ENCODE measurements at places on chromosomes 2 and 18.
A peak's percentile ranks its signal among the peaks of the same experiment; 100 is the strongest.

- DNase-seq: no peak
Observed at GRCh38 chr2:214747992-214748391, 61.5 kb downstream of the BARD1 start.

GRCh38 chr2:11371092-11371937, 26.9 kb upstream of the ROCK2 start:
- no peak for DNase-seq

GRCh38 chr18:25075331-25075730, 276.6 kb downstream of the ZNF521 start:
- DNase-seq: no peak

GRCh38 chr2:166375195-166375735, 479 bp downstream of the SCN9A start:
- no peak for DNase-seq

DNA sequence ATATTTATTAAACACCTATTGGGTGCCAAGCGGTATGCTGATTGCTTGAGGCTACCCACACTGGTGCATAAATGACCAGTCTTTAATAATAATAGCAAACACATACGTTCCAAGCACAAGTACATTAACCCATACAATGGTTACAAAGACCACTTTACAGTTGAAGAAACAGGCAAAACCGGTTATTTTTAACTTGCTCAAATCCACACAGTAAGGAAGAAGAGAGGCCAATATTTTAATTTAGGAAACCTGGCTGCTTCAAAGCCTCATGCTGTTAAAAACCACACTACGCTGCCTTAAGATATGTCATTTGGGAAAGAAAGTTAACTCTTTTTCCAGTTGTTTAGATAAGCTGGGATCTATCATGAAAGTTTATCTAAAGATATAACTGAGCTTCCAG, 2.4 kb upstream of the IMPA2 start:
- DNase-seq: no peak

- peak; percentile 71 for DNase-seq
Observed at GRCh38 chr2:156331572-156332283, 793 bp downstream of the NR4A2 start.

DNA sequence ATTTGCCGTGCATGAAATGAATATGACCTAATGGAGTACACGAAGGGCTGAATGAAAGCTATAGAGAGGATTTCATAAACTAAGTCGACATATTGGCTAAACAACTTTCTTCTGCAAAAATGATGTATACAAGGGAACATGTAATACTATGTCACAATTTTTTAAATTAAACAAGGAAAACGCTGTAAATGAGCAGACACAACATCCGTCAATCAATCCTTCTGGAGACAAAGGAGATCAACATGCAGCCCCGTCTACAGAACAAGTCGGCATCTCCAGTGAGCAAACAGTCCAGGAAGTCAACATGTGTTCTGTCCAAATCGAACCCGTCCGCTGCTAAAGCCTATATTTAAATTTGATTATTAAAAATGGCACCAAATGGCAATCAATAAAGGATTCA, 180.8 kb downstream of the TCF4 start:
- DNase-seq: no peak

DNA sequence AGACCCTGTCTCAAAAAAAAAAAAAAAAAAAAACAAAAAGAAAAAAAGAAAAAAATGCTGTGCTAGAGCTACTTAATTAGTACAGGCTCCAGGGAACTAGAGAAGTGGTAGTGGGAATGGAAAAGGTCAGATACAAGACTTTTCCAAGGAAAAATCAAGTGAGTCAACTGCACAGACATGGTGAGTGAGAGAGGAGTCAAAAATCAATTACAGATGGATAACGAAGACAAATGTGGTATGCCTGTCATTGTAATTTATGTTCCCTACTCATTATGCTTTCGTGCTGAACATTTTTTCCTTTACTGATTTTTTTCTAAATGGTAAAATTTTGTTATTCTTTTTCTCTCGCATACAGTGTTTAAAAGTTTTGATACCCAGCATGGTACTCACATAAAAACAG, 111.5 kb downstream of the MDH1 start:
- no peak for DNase-seq

DNA sequence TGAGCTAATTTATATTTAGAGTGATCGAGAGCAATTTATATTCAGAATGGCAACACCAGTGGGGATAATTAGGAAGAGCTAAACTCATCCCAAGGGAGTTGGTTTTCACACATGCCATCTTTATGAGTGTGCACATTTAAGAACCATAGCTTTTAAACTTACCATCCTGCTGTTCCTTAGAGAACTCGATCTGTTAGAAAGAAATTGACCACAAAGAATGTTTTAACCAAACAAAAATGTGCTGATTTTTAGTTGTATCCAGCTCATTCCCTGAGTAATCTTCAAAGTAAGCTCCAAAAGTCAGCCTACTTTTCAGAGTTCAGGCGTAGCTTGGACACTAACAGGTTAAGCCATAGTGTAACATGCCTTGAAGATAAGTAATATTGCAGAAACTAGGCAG, 12.6 kb downstream of the MYL1 start:
- DNase-seq: no peak

DNA sequence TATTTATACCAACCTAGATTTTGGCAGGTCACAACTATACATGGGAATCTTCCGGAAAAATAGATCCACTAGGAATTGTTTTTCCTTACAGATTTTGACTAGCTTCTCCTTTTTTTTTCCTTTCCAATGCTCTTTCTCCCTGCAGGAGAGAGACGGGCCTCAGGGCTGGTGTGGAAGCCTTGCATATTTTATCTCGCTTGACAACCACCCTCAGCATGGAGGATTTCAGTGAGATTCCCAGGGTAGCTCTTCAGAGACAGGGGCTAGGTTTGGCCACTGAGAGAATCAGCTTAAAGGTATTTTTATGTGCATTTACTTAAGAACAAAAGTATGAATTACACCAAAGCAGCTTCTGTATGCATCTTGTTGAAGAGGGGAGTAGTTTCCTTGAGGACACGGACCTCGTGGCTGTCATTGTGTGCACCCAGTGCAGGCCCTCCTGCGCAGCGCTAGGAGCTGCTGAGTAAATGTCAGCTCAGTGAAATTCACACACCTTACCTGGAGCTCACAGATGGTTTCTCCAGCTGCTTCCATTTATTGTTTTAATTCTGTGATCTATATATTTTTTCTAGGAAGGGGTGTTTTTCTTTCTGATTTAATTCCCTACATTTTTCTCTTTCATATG, 54.4 kb downstream of the TRAPPC12 start:
- DNase-seq: no peak

Data from K562 (cell line).